ENCODE measurements at places on chromosomes 4 and X. TPM values are rescaled to one million over a fixed set of nuclear protein-coding genes. Genes with fewer than 3 reads are reported as not detected.
A peak's percentile ranks its signal among the peaks of the same experiment; 100 is the strongest.

GRCh38 chr4:156103311-156103710 lies 149.6 kb upstream of the CTSO start:
- no peaks in the 10 kb centered on the region for H3K4me1 ChIP-seq
- H3K27me3 ChIP-seq: no peaks in the 10 kb centered on the region
- no peak overlapping the region for H3K4me3 ChIP-seq
- no peaks in the 10 kb centered on the region for H3K36me3 ChIP-seq

- H3K27me3 ChIP-seq: no peaks in the 10 kb centered on the region
- DNase-seq: peak; percentile 40
- no peak overlapping the region for H3K4me3 ChIP-seq
- no peaks in the 10 kb centered on the region for H3K36me3 ChIP-seq
- H3K27ac ChIP-seq: no peak overlapping the region
- peaks cover 4% of the 10 kb centered on the region for H3K4me1 ChIP-seq
Measured at GRCh38 chr4:150010525-150011126, 67.6 kb upstream of the DCLK2 start.

DNA sequence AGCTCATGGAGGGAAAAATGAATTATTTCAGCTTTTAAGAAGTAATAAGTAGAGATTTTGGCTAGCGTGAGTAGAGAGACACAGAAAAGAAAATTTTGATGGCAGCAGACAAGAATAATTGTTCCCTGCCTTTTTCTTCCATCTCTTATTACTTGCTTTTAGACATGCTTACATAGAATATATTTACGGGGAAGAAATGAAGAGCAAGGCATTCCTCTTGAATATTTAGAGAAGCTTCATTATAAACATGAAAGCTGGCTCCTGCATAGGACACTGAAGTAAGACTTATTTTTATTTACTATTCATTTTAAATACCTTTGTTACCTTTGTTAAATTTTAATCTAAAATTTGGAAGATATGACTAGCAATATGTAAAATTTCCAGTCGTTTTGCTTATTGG lies 32.2 kb downstream of the DCK start:
- H3K4me1 ChIP-seq: peaks cover 12% of the 10 kb centered on the region
- no peaks in the 10 kb centered on the region for H3K27me3 ChIP-seq
- H3K27ac ChIP-seq: no peak overlapping the region
- H3K36me3 ChIP-seq: no peaks in the 10 kb centered on the region
- H3K4me3 ChIP-seq: no peak overlapping the region

DNA sequence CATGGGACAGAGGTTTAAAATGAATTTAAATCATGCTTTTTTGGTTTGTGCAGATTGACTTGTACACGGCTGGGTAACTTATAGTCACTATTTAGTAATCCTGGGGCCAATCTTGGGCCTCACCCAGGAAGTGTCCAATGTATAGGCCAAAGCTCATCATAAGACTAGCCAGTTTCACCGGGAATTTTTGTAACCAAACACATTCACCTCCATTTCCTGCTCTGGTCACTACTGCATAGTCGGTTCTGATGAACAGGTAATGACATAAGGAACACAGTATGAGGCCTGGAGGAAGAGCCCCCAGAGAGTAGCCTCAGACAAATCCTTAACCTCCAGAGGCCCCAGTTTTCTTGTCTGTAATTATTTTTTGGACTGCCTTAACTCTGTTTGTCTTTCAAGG lies 81.9 kb downstream of the HPRT1 start:
- H3K27me3 ChIP-seq: peaks cover 31% of the 10 kb centered on the region
- no peak overlapping the region for H3K4me3 ChIP-seq
- peaks cover 11% of the 10 kb centered on the region for H3K4me1 ChIP-seq

DNA sequence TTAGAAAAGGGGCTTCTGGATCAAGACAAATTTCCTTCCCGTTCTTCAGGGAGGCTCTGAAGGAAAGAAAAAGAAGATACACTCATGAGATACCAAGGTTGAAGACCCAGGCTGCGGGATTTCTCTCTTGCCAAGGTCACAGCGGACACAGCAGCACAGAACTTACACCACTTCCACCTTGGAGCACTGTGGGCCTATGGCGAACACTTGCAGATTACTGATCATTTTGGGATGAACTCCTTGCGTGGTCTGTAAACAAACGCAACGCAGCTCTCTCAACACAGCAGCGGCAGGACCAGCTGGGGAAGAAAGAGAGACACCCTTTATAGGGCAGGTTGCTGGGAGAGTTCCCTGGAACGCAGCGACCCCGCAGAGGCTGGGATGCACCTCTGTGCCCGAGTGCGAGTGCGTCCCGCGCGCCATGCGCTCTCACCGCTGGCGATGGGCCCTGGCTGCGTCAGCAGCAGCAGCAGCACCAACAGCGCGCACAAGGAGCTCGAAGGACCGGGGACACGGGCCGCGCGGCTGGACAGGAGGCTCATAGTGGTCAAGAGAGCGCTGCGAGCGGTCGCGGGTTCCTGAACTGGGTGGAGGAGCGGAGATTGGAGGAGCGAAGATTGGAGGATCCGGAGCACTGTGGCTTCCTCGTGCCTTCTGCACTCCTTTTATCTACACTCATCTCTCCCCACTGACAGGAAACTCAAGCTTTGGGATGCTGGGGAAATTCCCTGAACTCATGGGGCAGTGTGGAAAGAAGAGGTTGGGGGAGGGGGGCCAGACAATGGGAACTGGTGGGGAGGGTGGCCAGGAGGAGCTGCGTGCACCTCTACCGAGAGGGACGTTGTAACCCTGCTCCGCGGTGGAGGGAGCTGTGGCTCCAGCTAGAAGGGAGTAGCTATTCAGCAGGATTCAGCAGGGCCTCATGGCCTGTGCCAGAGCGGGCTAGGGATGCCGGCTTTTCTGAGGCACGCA lies at the start of gene CXCL5:
Gene CXCL5 (minus strand): TSS at position 638 of the 972 bp plus-strand sequence. CDS start 96 bp downstream, at position 542.
- no peak within 1 kb of the TSS for H3K4me3 ChIP-seq
- peaks cover 5% of the 10 kb centered on the region for H3K4me1 ChIP-seq
- no peak for DNase-seq
- H3K27me3 ChIP-seq: peaks cover 6% of the 10 kb centered on the region
- no peaks in the 10 kb centered on the region for H3K36me3 ChIP-seq

Gene OTUD6A
- not detected for total RNA-seq

DNA sequence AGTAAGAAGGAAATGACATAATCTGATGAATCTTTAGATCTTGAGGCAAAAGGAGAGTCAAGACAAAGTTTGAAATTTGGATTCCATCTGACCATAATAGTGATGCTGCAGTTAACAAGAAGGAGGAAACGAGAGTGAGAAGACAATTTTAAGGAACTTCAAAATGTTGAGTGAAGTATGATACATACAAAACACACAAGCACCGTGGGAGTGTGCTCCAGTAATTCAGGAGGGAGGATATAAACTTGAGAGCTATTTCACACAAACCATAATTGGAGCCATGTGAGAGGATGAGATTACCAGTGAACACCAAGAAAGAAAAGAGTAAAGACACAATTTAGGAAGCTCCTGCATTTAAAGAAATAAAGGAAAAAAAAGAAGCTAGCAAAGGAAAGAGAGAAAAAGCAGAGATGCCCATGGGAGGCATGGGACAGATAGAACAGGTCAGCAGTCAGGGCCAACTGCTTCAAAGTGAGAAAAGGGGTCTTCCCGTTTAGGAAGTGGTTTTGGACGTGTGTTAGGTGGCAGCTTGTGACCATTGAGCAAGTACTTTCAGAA lies 150.7 kb upstream of the SLC7A11 start:
- H3K4me1 ChIP-seq: no peaks in the 10 kb centered on the region
- no peak for DNase-seq
- H3K36me3 ChIP-seq: no peaks in the 10 kb centered on the region

DNA sequence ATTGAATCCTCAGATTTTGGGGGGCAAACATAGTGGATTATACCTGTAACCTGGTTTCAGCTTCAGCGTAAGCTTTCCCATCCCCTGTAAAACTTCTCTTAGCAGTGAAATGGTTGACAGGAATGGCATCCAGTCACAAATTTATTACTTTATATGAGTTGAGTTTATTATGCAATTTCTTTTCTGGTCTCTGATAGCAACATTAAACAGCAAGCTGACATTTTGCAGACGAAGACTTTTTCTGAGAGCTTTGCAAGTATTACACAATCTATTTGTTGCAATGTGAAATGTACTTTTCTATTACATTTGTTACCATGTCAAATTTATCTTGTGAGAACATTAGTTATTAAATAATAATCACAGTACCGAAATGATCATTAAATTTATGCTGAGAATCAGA lies 60.6 kb downstream of the GSPT2 start:
- H3K27ac ChIP-seq: no peak overlapping the region
- H3K4me1 ChIP-seq: no peaks in the 10 kb centered on the region
- no peak for DNase-seq
- H3K36me3 ChIP-seq: no peaks in the 10 kb centered on the region
- no peaks in the 10 kb centered on the region for H3K27me3 ChIP-seq

DNA sequence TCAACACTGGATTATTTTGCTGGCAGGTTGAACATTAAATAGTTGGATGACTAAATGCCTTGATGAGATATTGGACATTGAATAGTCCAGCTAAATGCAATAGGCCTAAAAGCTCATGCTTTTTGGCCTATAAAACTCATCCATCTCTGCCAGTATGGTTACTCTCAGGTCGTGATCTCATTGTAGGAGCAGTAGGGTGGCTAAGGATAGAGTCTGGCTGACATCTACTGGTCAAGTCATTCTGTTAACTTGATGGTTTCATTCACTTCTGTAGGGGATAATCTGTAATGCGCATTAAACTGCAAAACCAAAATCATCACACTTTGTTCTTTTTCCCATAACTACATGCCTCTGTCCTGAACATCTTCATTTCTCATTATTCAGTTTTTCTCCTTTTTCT lies 227.0 kb downstream of the DKK2 start:
- DNase-seq: no peak
- H3K27ac ChIP-seq: no peak overlapping the region
- no peak overlapping the region for H3K4me3 ChIP-seq
- H3K27me3 ChIP-seq: no peaks in the 10 kb centered on the region

GRCh38 chr4:169675825-169676224 lies 55.4 kb downstream of the CLCN3 start:
- no peaks in the 10 kb centered on the region for H3K27me3 ChIP-seq
- no peak for DNase-seq
- H3K36me3 ChIP-seq: no peaks in the 10 kb centered on the region
- H3K27ac ChIP-seq: no peak overlapping the region
- H3K4me1 ChIP-seq: no peaks in the 10 kb centered on the region
- no peak overlapping the region for H3K4me3 ChIP-seq

GRCh38 chrX:114962209-114962608 lies 55.2 kb downstream of the IL13RA2 start:
- no peaks in the 10 kb centered on the region for H3K36me3 ChIP-seq
- no peak overlapping the region for H3K4me3 ChIP-seq
- H3K27me3 ChIP-seq: no peaks in the 10 kb centered on the region
- no peak for DNase-seq
- H3K27ac ChIP-seq: no peak overlapping the region

GRCh38 chr4:57424232-57424897 lies 314.2 kb upstream of the IGFBP7 start:
- no peaks in the 10 kb centered on the region for H3K27me3 ChIP-seq
- peak; percentile 61 for DNase-seq
- H3K27ac ChIP-seq: no peak overlapping the region
- no peak overlapping the region for H3K4me3 ChIP-seq
- H3K36me3 ChIP-seq: no peaks in the 10 kb centered on the region

DNA sequence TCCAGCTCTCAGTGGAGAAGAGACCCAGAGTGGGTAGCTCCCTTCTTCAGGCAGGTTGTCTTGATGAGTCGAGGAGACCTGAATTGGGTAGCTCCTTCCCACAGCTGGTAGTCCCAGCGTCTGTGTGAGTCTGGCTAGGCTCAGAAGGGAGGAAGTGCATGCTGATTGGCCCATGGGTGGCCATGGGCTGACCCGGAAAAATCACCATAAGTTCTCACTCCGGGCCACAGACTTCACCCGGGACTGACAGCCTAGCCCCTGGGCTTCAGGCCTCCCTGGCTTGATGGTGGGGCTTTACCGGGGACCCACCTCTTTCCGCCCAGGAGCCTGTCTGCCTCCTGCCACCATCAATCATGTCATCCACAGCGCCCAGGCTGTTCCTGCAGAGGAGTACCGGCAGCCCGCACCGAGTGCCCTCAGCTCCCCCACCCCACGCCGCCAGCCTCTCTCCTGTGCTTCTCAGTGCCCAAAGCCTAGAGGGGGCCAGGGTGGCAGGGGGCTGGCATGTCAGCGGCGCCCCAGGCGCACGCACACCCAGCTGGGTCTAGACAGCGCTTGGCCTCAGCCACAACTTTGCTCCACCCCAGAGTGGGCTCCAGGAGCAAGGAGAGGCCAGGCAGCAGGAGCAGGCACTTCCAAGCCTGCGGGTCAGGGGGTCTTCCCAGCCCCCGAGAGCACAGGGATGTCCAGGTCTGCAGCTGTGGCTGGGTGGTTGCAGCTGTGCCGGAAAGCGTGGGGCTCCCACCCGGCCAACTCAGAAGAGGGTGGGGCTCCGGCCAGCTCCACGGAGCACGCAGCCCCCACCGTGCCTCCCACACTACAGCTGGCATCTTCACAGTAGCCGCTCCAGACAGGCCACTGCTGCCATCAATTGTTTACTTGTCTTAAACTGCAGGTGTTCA lies 16.1 kb upstream of the SAT1 start:
- no peak for DNase-seq
- no peaks in the 10 kb centered on the region for H3K4me1 ChIP-seq
- H3K36me3 ChIP-seq: no peaks in the 10 kb centered on the region
- no peak overlapping the region for H3K27ac ChIP-seq
- H3K27me3 ChIP-seq: no peaks in the 10 kb centered on the region
- no peak overlapping the region for H3K4me3 ChIP-seq

DNA sequence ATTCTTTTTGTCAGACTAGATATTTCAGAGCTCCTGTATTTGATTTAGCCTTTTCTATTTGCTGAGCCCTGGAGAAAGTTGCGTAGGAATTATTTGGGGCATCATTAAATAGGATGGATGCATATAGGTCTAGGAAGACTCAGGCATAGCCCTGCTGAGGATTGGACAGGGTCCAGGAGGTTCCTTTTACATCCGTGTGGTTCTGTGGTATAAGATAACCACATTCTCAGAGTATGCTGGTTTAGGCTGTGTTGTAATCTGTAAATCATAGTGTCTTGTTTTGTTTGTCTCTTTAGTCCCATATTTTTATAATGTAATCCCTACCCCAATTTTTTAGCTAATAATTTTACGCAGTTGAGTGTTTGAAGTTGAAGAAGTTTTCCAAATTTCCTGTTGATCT lies 513.7 kb downstream of the RPA4 start:
- no peak for DNase-seq
- no peaks in the 10 kb centered on the region for H3K36me3 ChIP-seq
- H3K27ac ChIP-seq: no peak overlapping the region
- H3K4me1 ChIP-seq: no peaks in the 10 kb centered on the region
- H3K27me3 ChIP-seq: no peaks in the 10 kb centered on the region

DNA sequence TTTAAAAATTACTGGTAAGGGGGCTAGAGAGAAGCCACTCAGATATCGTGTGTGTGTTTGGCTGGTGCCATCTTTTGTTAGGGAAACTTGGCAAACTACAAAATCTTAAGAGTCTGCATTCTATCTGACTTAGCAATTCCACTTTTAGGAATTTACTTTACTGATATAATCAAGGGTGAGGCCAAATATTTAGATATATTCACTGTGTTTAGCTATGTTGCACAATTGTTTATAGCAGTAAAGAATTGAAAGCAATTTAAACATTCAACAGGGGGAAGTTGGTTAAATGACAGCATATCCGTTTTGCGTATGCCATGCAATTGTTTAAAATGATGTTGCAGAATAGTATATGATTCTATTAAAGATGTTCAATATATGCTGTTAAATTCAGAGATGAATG lies 6.4 kb upstream of the HERC3 start:
- H3K27ac ChIP-seq: no peak overlapping the region
- no peak overlapping the region for H3K4me3 ChIP-seq
- H3K36me3 ChIP-seq: no peaks in the 10 kb centered on the region
- no peaks in the 10 kb centered on the region for H3K27me3 ChIP-seq
- DNase-seq: no peak
- H3K4me1 ChIP-seq: peaks cover 1% of the 10 kb centered on the region

All from adrenal gland (tissue), 19 donors.